NCI-H1105 (cell line): ENCODE measurements at places on chromosomes 4 and X.

DNA sequence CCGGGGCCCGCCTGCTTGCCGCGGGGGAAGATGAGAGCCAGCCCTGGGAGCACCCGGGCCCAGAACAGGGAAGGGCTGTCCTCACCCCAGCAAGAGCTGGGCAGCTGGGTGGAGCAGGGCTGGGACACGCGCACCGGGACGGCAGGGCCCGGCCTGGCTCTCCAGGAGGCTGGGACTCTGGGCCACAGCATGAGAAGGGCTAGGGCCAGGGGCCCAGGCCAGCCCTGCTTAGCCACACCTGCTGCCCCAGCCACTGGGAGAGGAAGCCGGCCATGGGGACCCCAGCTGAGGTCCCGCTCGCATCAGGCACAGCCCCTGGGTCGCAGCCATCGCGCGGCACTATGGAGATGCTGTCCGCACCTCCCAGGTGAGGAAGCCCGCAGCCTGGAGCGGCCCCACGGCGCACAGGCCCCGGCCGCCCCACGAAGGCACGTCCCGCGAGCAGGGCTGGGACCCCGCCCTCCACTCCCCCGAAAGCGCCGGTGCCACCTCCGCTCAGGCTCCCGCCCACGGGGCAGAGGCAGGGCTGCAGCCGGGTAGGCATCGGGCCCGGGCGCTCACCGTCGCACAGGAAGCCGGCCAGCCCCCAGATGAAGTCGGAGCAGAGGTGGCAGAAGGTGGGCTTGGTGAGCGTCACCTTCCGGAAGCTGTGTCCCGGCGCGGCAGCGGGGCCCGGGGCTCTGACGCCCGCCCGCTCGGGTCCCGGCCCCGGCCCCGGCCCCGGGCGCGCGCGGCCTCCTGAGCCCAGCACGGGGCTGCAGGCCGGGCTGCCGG is 531 bp downstream of the DGKQ start:
- DNase-seq, result no peak

- DNase-seq, result no peak
Observed at GRCh38 chr4:116217781-116218180, 867.6 kb downstream of the TRAM1L1 start.

GRCh38 chr4:187094144-187094543 is 370.5 kb upstream of the FAT1 start:
- no peak for DNase-seq

DNA sequence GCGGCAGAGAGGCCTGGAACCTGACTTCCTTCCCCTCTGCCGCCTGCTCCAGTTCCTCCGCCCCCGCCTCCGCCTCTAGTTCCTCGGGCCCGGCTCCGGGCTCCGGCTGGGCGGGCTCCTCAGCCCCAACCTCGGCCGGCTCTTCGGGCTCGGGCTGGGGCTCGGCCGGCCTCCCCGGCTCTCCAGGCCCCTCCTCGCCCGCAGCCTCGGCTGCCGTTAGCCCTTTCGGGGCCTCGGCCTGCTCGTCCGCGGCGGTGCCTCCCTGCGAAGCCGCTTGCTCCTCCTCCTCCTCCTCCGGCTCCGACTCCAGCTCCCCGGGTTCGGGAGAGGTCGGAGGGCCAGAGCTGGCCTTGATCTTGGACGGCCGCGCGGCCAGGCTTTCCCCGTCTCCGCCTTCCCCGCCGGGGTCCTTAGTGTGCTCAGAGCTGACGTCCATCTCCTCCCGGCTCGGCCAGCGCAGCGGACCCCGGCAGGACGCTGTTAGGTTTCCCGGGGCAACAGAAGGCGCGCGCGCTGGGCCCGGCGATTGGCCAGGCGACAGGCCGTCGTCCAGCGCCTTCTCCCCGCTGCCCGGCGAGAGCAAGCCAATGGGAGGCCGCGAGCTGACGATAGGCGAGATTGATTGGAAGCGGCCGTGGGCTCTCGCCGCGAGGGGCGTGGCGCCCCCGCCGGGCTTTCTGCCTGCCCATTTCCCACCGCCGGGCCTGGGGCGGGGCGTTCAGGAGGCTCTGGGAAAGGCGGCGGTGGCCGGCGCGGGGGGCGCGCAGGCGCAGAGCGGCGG is 479 bp upstream of the TADA2B start:
- peak; percentile 91 for DNase-seq

DNA sequence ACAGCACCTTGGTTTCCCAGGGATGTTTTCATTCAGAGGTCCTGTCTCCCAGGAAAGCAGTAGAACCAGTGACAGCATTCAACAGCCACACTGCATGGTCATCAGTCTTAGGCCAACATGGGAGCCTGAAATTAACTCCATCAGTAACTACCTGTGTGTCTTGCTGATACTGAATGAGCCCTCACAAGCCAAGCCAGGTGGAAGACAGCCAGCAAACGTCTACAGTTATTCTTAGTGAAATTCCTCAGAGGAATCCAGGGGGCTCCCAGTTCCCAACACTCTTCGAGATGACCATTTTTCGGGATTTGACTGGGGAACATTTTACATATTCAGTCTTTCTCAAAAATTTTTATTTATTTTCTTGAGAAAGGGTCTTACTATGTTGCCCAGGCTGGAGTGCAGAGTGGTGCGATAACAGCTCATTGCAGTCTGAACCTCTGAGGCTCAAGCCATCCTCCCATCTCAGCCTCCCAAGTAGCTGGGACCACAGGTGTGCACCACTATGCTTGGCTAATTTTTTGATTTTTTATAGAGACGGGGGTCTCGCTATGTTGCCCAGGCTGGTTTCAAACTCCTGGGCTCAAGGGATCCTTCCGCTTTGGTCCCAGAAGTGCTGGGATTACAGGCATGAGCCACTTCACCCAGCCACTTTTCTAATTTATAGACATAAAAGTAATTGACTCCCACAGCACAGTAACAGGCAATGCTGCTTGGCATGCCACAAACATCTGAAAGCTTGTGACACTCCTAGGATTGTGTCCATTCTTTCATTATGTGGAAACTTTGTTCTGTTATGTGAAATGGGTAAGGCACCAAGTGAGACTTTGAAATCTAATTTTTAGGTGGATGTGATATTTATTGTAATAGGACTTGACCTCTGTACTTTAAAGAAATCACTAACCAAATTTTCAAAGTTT is 116.9 kb downstream of the SOWAHB start:
- DNase-seq, result no peak

DNA sequence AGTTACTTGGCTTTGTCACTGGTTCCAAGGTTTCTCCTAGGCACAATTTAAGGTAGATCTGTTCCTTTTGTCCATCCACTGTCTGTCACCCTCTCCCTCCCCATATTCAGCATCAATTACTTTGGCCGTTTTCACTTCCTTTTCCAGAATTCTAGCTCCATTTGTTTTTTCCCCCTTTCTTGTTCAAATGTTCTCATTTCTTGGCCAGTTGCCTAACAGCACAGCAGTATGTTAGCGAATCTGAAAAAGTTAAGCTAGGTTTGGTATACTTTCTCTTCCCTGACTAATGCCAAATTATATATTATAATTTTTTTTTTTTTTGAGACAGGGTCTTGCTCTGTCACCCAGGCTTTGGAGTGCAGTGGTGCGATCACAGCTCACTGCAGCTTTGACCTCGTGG is 409.1 kb upstream of the TEX13C start:
- no peak for DNase-seq

GRCh38 chr4:6769233-6769988 is 13.1 kb upstream of the KIAA0232 start:
- no peak for DNase-seq

DNA sequence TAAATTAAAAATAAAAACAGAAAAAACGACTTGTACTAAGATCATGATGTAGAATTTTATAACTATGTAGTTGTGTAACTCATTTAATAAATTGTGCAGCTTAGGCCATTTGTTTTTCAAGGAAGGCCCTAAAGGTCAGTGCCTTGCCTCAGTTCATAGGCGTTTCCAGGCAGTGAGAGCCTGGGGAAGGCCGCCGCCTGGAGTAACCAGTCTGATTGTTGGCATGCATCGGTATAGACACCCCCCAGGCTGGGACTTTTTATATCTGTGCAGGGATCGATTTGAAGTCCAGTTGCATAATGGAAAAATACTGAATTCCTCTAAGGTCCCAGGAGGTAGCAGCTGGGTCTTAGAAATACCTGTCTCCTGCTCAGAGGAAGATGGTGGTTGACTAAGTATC is 77.2 kb downstream of the TMEM131L start:
- no peak for DNase-seq

DNA sequence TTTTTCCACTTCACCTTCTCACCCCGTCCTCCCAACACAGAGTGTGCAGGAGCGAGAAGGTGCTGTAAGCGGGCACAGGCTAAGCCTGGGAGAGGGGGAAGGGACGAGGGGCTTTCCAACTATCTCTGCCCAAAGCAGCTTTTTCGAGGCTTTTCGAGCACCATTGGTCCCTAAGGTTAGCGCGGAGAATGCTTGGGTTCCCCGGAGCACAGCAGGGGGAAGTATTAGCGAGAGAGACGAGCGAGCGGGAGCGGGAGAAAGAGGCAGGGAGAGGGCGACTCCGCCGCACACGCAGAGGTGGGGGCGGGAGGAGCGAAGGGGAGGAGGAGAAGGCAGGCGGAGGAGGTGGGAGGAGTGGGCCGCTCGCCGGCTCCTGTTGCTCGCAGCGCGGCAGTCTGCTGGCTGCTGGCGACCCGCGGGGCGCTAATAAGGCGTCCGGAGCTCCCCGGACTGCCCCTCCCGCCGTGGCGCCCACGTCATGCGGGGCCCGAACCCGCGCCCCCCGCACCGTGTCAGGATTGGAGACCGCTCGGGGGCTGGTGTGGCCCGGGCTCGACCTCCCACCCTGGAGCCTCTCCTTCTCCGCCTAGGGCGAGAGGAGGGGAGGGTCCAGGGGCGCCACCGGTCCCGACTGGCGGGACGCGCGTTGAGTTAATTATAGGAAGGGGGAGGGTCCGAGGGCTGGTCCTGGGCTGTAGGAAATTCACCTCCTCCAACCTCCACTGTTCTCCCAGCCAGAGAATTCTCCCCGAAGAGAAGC is at the start of gene ADAMTS3:
Gene ADAMTS3 (minus strand): TSS at position 263 of the 760 bp plus-strand sequence. CDS start 459 bp downstream, outside the sequence.
- DNase-seq, result peak; percentile 39

DNA sequence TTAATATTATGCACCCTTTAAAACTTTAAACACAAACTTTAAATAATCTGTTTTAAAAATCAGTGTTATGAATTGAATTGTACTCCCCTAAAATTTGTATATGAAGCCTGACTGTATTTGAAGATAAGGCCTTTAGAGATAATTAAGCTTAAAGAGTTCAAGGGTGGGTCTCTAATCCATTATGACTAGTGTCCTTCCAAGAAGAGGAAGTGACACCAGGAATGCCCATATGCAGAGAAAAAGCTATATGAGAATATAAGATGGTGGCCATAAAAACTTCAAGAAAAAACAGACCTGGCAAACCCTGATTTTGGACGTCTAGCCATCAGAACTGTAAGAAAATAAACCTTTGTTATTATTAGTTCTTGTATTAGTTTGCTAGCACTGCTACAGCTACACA is 29.0 kb downstream of the UGT2A2 start:
- no peak for DNase-seq

DNA sequence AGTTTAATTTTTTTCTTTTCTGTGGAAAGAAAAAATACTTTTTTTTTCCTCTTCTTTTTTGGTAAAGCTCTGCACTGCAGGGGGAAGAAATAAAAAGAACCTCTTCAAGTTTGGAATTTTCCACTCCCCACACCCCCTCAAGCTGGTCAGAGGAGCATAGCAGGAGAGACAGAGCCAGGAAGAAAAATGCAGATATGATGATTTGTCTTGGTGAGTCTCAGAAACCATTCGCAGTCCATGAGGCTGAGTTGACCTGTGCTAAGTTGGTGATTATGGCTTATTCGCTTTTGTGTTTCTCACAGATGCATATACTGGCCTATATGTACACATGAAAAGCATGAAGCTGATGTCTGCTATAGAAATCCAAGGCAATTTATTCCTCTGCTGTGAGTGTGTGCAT is 205.9 kb downstream of the LDB2 start:
- DNase-seq, result no peak

DNA sequence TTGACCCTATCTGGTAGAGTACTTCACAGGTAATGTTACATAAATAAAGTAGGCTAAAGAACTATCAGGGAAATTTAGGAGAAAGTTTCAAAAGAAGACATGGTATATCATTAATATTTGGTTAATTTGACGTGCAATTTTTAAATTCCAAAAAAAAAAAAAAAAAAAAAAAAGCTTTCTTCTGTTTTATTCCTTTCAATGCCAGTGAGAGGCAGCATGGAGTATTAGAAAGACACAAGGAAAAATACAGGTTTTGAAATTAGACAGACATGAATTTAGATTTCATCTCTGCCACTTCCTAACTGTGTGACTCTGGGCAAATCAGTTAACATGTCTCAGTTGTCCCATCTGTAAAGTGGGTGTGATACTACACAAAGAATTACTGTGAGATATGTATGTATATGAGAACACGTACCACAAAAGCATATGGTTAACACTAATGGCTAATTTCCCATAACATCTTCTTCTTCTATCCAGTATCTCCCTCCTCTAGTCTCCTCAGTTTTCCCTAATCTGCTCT is 132.5 kb downstream of the GPC3 start:
- no peak for DNase-seq
